Cardiac fibroblast (primary cell): ENCODE measurements at places on chromosomes 5 and 9.

DNA sequence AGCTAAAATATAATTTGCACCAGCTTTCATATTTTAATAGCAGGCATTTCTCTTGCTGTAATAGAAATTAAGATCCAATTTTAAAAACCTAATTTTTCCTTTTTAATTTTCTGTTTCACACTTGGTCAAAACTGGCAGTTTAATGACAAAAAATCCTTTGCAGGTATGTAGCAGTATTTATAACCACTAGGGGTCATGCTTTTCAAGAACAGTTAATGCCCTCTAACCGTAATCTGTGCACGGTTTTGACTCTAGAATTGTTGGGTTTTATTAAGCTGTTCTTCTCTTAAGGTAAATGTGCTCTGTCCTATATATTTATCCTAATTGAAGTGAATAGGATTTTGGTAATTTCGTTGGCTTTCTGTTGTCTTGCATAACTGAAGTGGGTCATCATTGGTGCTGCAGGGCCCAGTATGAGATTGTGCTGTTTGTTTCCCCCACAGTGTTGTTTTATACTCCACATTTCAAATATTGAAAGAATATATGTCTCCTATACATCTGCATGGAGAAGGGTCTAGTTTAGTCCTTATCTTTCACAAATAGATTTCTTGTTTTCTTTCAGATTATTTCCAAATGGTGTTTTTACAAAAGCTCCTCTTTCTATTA, 107.4 kb downstream of the SCAMP1 start:
- DNase-seq = peak; percentile 79

GRCh38 chr5:83864652-83865051, 144.0 kb upstream of the HAPLN1 start:
- DNase-seq = no peak

DNA sequence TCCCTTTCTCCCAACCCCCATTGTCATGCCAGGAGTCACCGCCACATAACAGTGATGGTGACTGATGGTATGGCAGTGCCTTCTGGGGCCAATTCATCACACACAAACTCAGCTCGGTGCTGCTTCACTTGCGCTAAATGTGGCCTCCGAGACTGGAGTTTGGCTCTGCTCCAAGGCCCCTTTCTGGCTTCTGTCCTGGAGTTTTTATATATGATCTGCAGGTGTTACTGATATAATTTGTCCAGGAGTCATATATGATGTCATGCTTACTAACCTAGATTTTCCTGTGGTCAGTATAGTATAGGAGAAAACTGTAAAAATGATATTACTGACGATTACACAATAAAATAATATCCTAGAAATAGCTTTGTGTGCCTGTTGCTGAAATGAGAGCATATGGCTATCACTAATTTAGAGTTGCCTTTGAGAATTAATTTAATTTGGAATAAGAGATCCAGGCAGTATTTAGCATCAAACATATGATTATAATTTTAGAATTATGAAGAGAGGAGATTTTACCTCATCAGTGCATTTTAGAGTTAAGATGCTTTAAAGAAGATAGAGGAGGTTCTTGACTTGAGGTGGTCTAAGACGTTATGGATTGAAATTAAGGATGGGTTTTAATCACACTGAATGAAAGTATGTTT, 334.1 kb upstream of the CD180 start:
- DNase-seq = no peak

GRCh38 chr5:157431544-157432200, 28.3 kb upstream of the NIPAL4 start:
- DNase-seq = peak; percentile 73

- DNase-seq = no peak
Observed at GRCh38 chr9:124613849-124614248, 106.7 kb upstream of the NR5A1 start.

DNA sequence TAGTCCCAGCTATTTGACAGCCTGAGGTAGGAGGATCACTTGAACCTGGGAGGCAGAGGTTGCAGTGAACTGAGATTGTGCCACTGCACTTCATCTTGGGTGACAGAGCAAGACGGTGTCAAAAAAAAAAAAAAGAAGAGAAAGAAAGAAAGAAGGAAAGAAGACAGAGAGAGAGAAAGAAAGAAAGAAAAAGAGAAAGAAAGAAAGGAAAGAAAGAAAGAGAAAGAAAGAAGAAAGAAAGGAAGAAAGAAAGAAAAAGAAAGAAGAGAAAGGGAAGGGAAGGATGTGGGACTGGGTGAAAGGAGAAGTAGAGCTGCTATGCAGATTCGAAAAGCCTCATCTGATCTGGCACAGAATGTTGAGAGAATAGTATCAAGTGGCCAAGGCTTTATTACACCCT, 23.7 kb upstream of the SCAMP1 start:
- no peak for DNase-seq

- peak; percentile 14 for DNase-seq
Observed at GRCh38 chr5:80905405-80905804, 54.8 kb upstream of the RASGRF2 start.

GRCh38 chr5:97548739-97549080, 365.7 kb upstream of the RIOK2 start:
- DNase-seq = no peak

DNA sequence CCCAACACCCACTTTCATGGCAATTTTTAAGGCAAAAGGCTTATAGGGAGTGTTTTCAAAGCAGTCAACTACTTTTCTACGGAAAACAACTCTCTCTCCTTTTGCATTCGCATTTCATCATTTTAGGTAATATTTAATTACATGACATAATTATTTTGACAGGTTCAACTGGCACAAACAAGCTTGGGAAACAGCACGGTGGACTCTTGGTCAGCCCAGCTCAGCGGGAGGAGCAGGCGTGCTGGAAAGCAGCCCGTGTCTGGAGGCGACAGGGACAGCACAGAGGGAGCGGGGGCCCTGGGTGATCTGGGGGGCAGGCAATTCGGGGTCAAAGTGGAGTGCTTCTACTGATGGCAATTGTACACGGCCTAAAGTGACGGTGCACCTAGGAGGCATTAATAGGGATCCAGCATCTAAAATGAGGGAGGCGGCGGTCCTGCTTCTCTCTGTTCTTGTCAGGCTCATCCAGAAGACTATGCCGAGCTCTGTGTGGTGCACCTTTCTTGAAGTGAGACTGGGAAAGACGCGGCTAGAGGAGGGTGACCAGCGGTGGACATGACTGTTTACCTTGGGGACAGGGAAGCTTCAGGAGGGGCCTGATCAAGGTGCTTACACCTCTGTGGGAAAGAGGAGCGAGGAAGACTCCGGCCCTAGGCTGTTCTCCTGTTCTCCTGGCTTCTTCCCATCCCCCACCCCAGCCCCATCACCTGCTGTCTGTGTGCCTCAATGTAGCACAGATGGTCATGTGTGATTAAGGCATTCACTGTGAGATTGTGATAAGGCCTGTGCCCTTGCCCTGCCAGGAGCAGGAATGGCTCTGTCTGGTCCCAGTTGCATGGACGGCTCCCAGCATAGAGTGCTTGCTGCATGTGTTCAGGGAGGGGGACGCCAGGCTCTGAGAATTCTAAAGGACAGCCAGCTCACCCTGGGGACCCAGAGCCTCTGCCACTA, 3.4 kb downstream of the MYMK start:
- DNase-seq = no peak
